Liver (tissue), 10 donors: ENCODE measurements at places on chromosomes 1 and 21.

DNA sequence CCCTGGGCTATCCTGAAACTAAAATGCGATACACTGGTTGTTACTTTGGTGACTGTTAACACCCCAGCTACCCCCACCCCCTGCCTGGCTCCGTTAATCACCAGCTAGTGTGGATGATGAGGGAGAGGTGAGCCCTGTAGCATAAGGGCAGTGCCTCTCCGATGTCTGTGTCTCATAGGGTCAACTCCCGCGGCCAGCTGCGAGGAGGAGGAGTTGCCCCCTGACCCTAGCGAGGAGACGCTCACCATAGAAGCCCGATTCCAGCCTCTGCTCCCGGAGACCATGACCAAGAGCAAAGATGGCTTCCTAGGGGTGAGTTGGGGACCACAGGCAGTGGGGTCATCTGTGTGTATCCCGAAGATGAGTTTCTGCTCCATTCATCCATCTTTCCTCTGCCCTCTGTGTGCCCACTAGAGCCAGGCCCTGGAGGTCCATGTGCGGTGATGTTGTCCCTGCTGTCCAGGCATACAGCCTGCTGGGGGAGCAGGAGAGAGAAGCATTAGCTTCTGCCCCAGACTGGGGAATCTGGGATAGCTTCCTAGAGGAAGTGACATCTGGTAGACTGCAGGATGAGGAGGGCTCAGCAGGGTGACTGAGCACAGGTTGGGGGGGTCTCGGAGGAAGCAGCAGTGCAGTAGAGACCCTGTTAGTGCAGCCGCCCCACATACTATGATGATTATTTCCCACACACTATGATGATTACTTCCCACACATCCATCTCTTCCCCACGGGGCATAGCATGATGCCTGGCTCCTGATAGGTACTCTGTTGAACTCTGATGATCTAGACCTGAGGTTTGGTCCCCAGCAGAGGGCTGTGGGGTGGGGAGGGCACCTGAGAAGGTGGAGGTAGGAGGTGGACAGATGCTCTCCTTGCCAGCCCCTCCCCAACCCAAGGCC is 5.2 kb downstream of the SELENON start:
- no peak for DNase-seq

DNA sequence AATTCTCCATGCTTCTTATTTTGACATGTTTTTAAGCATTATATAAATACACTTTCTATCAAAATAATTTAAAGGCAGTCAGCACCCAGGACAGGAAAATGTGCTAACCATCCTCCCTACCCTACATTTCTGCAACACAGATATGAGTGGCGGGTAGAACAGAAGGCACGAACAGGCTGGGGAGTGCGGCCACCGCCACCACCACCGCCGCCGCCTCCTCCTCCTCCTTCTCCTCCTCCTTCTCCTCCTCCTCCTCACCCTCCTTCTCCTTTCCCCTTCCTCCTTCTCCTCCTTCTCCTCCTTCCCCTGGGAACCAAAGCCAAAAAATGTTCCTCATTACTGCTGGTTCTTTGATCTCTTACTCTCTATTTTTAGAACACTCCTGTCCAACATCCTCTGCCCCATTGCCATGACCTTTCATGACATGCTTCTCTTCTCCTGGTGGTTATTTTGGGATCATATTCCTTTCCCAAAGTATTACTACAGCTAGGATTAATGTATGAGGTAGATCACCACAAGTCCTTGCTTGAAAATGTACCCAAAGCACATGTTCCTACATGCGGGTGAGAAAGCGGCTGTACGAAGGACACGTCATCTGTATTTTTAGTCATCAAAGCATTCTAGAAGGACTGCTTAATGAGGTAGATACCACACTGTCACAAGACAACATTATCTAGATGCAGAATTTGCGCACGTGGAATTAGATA is 24.5 kb upstream of the CCN1 start:
- no peak for DNase-seq

DNA sequence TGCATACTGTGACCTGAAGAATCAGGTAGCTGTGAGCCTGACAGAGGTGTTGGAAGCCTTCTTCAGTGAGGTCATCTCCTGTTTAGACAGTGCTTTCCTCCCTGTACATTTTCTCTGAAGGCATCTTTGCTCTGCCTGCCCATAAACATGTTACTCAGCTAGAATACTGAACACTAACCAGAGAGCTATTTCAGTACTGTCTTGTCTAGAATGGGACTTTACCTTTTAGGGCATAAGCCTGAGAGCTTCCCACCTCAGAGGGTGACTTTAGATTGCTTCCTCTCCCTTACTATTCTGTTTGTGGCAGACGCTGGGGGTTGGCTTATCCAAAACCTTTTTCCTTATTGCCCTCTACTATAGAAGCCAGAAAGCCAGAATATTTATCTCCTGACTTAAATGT is 23.3 kb upstream of the ZNF326 start:
- no peak for DNase-seq

GRCh38 chr1:84941843-84942242 is 48.8 kb upstream of the LPAR3 start:
- no peak for DNase-seq

GRCh38 chr1:46749921-46750404 is 31.0 kb upstream of the EFCAB14 start:
- no peak for DNase-seq

GRCh38 chr1:43901196-43901961 is 32.2 kb upstream of the ARTN start:
- DNase-seq: no peak

- no peak for DNase-seq
Observed at GRCh38 chr1:21652937-21653743, 16.0 kb downstream of the RAP1GAP start.

GRCh38 chr1:84402060-84402459 is 3.8 kb downstream of the DNASE2B start:
- DNase-seq: no peak

DNA sequence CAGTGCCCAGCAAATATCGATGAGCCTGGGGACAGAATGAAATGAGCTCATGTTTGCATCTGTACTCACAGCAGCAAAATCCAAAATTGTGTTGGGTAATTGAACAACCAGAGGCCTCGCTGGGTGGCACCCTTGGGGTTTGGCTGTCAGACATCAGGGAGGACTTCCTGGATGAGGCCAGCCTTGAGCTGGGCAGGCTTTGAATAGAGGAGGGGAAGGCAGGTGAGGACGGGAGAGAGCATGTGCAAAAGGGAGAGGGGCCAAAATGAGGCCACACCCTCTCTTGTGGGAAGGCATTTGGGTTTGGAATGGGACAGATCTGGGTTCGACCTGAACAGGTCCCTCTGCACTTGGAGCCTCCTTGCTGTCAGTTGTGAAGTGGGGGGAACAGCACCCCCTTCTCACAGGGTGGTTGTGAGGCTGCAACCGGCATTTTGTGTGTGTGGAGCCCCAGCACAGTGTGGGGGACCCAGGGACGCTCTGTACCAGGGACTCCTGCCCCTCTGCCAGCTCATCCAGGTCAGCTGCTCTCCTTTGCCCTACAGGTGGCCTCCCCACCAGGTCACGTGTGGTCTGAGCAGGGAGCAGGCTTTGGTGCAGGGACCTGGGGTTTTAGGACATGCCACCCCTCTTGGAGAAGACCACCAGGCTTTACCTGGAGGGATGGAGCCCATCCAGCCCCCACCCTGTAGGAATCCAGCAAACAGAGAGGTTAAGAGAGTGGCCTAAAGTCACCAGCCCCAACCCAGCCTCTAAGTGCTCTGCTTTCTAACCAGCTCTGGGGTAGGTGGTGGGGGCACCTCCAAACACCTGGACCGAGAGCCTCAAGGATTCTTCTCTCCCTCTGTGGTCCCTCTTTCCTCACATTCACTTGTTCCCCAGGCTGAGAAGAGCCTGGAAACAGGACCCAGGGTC is 521.8 kb downstream of the PTPRU start:
- DNase-seq: peak; percentile 21

DNA sequence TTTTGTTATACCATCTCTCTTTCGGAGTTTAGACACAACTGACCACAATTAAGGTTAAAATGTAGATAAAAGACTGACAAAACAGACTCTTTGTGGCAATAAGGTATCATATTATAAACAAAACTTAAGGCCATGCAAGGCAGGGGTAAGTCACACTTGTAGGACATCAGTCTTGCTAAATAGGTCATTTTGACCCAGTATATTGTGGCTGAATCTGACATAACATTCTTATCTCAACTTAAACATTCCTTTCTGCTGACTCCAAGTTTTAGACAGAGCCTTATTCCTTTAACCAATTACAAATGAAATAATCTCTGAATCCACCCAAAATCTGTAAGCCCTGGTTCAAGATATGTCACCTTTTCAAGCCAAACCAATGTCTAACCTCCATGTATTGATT is 733.4 kb upstream of the B3GALT2 start:
- no peak for DNase-seq

GRCh38 chr1:61442544-61442943 is 282.4 kb downstream of the TM2D1 start:
- no peak for DNase-seq

DNA sequence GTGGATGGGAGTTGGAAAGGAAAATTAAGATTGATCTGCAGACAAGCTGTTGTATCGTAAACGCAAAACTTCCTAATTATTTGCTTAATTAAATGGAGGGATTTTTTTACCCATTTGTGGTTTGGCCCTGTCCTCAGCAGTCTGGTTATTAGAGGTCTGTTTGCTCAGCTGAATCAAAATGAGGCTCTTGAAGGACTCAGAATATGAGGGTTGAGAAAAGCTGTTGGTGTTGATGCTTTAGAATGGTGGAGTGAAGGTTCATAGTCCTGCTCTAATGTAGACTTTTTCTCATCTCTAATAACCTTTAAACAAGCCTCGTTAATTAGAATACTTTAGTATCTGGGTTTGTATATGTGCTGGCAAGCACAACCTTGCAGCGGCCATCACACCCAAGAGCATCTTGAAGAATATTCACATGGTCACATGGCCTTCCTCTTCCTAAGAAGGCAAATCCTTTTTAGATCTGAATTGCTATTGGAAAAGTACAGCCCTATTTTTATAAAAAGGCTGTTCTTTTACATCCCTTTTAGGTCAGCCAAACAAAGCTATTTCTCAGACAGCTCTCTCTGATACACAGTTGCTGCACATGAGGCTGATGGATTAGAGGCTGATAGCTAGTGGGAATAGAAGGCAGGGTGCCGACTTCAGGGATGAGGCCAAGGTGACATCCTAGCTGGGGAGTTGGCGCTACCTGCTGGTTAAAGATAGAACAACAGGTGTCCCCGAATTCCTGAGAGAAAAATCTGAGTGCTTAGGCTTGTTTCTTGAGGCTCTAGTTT is 53.8 kb downstream of the MACF1 start:
- peak; percentile 68 for DNase-seq

GRCh38 chr1:113818578-113818977 is 6.3 kb upstream of the RSBN1 start:
- no peak for DNase-seq

DNA sequence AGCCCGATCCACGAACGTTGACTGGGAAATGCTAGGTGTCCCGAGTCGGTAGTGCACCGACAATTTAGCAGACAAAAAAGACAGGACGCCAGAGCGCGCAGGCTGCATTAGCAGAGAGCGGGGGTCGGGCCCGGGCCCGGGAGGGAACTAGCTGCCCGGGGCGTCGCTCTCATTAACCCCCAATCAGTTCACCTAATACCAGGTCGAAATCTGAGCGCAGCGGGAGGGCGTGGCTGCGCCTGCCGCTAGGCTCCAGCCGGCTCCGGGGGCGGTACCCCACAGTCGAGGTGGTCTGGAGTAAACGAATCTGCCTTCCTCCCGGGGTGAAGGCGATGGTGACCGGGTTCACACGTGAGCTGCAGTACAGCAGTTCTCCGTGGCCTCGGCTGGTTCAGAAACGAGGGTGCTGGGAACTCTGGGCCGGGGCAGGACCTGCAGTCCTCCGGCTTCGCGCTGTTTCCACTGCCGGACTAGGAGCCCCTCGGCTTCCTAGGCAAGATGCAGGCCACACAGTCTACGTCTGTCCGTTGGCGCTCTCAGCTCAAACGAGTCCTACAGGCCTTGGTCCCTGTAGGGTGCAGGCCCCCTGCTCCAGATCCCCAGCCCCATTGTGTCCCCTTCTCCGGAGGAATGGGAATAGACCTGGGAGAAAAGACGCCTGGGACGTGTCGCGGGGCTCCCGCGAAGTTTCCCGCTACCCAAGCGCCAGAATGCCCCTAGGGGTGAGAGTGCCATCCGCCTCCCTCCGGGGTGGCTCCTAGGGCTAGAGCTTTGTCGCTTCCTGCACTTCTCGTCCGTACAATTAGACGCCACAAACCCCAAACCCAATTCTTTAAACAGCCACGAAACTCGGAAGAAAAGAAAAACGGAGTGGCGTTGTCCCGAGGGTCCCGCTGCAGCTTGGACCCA is 2.0 kb downstream of the GFI1 start:
- no peak for DNase-seq

DNA sequence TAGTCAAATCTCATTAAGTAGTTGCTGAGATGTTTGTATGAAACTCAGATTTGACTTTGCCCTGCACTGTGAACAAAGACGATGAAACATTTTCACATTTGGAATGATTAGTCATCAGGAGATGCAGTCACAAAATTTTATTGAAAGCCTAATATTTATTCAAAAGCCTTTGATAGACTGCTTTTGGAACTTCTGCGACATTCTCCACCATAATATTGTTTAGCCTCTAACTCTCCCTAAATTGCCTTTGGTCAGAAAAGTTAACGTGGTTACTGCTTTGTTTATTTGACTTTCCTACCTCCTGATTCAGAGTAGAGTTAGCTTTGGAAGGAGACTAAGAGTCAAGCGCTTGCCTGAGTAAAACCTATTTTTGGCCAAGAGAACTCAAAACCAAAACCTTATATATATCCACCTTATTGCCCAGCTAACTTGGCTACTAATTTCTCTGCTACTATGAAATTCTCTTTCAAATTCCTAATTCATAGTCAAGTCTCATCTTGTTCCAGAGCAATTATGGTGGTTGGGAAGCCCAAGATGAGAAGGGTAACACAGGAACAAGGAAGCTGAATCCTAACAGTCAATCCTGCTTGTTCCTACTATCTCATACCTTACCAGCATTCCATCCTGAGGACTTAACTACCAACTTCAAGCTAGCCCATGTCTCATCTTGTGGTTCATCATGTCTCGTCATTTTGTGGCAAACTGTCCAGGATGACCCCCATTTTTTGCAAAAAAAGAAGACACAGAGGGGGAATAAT is 429.6 kb downstream of the USP25 start:
- DNase-seq: no peak

GRCh38 chr1:239811211-239811885 is 280.3 kb upstream of the FMN2 start:
- no peak for DNase-seq

- DNase-seq: no peak
Observed at GRCh38 chr1:70866542-70867264, 180.9 kb downstream of the PTGER3 start.
